NCI-H1417 (cell line): ENCODE measurements at places on chromosomes 2 and 18.
A peak's percentile ranks its signal among the peaks of the same experiment; 100 is the strongest.

- no peak for DNase-seq
Observed at GRCh38 chr2:71469403-71470398, 16.3 kb downstream of the DYSF start.

DNA sequence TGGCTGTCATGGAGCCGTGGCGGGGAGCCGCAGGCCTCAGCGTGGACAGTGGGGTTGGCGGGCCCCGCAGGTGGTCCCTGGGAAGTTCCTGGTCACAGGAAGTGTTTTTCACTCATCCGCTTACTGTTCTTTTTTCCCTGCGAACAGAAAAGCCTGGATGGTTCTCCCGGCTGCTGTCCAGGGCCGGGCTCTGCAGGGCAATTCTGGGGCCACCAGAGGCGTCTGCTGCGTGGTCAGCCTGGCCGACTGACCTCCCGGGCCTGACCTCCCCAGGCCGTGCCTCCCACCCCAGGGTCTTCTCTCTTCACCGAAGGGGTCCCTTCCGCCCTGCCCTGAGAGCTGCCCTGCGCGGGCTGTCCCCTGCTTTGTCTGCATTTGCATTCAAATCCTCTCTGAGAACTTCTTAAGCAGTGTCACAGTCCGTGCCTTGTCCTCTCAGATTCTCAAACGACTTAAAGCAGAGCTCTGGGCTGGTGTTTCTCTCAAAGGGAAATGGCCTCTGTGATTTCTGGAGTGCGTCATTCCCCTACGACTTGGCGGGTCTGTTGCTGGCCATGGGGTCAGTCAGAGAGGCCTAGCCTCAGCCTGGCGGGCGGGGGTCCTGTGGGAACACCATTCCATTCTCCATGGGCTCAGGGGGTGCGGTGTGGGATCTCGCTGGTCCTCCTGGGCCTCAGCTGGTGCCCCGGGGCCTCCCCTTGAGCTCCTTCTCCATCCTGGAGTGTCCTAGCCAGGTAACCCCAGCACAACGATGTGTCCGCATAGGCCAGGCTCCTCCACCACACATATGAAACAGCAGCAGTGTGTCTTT is 38.3 kb downstream of the KLHL29 start:
- DNase-seq = no peak

GRCh38 chr18:21267400-21267799 is 25.4 kb downstream of the GREB1L start:
- no peak for DNase-seq

GRCh38 chr2:24231461-24231881 is 56.6 kb downstream of the FAM228A start:
- no peak for DNase-seq

GRCh38 chr2:181771356-181771755 is 91.0 kb upstream of the NEUROD1 start:
- DNase-seq = no peak

GRCh38 chr2:16258350-16258749 is 318.0 kb downstream of the MYCN start:
- no peak for DNase-seq

GRCh38 chr2:193963472-193964119 is 1693.4 kb upstream of the SLC39A10 start:
- peak; percentile 15 for DNase-seq

GRCh38 chr2:37020212-37020886 is 54.0 kb upstream of the STRN start:
- DNase-seq = no peak

DNA sequence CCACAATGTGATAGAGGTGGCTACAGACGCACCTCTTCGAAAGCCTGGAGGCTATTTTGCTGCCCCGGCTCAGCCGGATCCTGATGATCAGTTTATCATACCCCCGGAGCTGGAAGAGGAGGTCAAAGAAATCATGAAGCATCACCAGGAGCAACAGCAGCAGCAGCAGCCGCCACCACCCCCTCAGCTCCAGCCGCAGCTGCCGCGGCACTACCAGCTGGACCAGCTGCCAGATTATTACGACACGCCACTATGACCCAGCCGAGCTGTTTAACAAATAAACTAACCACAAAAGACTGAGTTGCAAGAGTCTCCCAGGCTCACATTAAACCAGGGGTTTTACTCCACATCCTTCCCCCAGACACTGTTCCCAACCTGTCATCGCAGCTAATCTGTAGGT is 263.8 kb downstream of the PHLPP1 start:
- DNase-seq = peak; percentile 92

DNA sequence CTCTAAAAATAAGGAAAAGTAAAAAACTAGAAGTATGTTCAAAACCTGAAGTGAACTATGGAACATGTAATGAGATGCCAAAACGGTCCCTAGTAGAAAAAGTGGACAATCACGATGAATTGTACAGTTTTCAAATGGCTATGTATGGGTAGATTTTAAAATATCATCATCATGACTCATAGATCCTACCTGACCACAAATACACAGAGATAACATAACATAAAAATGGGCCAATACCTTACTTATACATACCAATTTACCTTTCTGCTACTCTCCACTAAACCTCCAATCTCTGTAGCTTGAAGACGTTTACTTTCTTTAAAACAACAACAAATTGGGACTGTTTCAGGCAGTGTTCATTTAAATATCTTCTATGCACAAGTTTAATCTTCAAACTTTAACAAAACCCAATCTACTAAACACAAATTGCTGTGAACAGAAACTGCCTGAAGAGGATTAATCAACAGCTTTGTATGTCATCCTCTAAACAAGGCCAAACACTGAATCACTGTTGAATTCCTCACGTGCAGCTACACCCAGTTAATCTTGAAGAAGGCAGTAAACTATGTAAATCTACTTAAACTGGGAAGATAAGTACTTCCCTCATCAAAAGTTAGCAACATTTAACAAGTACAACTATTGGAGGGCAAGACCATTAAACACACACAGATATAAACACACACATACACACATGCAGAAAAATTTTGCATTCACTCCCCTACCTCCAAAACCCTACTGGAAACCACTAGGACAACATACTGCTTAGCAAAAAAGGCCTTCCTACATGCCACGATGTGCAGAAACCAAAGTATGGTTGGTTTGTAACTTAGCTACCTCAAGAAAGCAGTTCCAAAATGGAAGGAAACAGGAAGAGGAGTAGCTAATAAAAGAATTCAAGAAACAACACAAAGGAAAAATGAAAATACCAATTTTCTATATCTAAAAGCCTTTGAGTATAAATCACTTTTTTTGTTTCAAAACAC is 90.3 kb downstream of the RBMS1 start:
- no peak for DNase-seq

DNA sequence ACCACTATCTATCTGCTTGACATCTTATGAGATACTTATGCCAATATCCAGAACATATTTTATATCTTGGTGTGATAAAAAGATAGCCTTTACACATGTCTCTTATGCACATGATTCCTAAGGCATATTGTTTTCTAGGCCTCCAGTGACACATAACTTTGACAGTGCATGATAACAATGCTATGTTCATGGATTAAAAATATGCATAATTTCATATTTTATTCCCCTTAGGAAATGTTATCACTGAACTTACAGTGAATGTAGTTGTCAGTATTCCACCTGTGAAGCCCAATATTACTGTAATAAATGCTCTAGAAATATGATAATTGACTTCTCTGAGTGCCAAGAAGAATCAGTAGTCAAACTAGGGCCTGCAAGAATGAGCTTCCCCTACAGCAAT is 532.3 kb downstream of the SPAG16 start:
- no peak for DNase-seq

DNA sequence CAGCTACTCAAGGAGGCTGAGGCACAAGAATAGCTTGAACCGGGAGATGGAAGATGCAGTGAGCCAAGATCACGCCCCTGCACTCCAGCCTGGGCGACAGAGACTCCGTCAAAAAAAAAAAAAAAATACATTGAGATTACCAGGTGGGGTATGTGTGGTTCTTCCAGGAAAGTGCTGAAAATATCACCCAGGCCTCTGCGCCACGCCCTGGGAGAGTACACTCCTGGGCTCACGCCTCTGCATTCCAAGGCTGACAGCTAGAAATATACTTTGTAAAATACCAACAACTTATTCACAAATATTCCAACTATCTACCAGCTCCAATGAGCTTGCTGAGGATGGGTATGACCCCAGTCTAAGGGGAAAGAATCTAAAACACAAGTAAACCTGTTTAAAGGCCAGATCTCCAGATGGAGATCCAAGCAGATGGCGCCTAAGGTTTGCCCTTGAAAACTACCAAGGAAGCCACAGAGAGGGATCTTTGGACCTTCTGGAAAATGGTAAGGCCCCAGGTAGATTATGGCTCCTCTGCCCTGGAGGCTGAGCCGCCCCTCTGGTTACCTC is 21.6 kb upstream of the B3GNT7 start:
- DNase-seq = no peak

- DNase-seq = no peak
Observed at GRCh38 chr18:58172031-58172430, 128.0 kb downstream of the NEDD4L start.

DNA sequence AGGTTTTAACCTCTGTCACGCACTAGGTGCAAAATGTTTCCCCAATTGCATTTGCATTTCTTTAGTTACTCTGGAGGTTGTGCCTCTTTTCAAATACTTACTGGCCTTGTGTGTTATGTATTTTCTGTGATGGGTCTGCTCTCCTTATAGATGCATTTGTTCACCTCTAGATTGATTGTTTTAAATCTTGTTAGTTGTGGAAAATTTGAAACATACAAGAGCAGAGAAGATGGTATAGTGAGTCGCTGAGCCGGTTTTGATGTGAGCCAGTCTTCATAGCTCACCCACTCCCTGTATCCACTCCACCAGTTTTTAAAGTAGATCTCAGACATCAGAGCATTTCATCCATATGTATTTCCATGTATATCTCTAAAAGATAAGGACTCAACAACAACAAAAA is 6.5 kb downstream of the IMP4 start:
- DNase-seq = no peak

DNA sequence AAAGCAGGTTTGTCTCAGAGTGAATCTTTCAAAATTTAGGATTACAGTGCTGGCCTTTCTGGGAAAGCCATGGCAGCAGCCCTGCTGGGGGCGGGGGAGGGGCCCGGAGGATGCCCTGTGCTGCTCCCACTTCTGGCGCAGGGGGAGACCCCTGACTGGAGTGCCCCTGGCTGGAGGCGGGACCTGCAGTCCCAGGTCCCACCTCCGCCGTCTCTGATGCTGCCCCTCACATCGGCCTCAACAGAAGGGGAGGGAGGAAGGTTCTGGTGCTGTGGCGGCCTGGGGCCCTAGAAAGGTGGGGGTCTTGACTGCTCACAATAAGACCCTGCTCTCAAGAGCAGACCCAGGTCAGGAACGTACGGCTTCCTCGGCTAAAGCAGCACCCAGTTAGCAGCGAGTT is 216.4 kb downstream of the TWIST2 start:
- DNase-seq = no peak

GRCh38 chr2:70796262-70796661 is 5.8 kb upstream of the FIGLA start:
- DNase-seq = no peak

GRCh38 chr2:16828828-16829160 is 163.2 kb upstream of the CYRIA start:
- no peak for DNase-seq

DNA sequence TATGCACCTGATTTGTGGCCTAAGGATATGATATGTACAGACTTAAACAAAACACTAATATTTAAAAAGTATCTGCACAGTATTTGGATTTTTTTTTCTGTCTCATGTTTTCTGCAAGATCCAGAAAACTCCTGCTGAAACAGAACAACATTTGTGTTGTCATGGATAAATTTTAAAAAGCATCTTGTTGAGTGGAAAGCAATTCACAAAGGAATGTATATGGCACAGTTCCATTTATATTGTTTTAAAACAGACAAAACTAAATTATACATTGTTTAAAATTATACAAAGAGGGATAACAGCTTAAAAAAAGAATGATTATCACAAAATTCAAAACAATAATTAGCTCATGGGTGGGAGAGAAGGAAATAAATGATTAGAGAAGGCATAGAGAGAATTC is 193.5 kb downstream of the PPP1R1C start:
- DNase-seq = no peak

DNA sequence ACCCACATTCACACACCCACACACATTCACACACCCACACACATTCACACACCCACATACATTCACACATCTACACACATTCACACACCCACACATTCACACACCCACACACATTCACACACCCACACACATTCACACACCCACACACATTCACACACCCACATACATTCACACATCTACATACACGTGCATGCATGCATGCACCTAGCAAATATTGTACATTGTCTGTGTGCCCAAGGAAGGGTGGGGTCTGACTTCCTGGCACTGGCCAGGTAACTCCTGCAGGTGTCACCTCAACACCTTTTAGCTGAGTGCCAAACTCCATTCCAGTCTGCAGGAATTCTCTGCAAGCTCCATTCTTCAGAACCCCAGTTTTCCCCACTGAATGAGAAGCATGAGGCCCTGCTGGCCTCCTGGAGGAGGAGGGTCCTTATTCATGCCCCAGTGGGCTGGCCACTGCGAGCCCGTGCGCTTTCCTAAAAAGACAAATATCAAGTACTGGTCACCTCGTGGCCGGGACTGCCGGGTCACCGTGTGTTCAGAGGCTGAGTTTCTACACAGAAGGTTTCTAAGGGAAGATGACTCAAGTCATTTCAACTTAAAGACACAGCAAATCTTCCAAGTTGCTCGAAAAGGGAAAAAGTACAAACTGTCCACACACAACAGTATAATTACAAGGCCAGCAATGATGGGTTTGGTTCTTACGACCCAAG is 131.5 kb downstream of the HDAC4 start:
- DNase-seq = no peak

- no peak for DNase-seq
Observed at GRCh38 chr2:178197791-178198190, 3.5 kb downstream of the OSBPL6 start.

- no peak for DNase-seq
Observed at GRCh38 chr18:78822171-78822948, 157.3 kb upstream of the SALL3 start.

DNA sequence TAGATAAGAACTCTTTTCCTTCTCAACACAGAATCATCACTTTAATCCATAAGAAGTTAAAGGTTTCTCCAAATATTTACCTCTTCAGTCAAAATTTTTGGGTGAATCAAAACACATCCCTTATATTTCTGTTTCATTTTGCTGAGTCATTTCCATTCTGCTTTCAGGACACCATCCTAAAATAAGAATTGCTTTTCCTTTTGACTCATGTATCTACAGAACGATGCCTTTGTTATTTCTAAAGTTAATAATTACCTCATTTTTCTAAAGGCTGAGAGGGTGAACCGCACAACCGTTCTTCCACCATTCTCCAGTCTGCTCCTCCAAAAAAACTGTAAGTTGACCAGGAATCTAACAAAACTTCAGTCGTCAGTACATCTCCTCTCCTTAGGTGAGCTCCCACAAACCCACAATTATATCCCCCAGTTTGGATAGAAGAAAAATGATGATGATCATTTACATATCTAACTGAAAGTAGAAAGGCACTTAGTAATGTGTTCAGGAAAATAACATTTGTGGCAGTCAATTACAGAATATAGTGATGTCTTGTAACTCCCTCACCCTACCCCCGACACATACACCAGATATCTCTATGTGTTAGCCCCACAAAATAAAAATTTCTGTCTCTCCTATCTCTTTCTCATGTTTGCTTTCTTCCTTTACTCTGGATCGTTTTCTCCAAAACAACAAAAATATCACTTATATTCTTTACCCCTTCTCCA is 162.5 kb downstream of the RAD51AP2 start:
- DNase-seq = no peak
